Hair follicle dermal papilla cell (primary cell): ENCODE measurements at places on chromosomes 2 and 18. TPM values are rescaled to one million over a fixed set of nuclear protein-coding genes. Genes with fewer than 3 reads are reported as not detected.

BCL2 gene
- 1.8 and 3.7 TPM in 2 replicates for total RNA-seq

TCF7L1 gene
- total RNA-seq: 5.1 and 5.2 TPM in 2 replicates

COBLL1 gene
- 17.1 and 20.3 TPM in 2 replicates for total RNA-seq

DLGAP1 gene
- total RNA-seq: under 0.01 and 0.36 TPM in 2 replicates

PRKAG3 gene
- 0.16 TPM in 1 of 2 replicates, not detected in the other for total RNA-seq

MOGAT1 gene
- total RNA-seq: not detected in 2 replicates

CHST9 gene
- not detected in 2 replicates for total RNA-seq

SERPINB10 gene
- 0.16 TPM in 1 of 2 replicates, not detected in the other for total RNA-seq

LYPD1 gene
- total RNA-seq: under 0.01 and 0.12 TPM in 2 replicates

MERTK gene
- total RNA-seq: 0.12 and 0.16 TPM in 2 replicates
